ENCODE measurements at places on chromosomes 5 and 9.

- no peak for DNase-seq
Measured at GRCh38 chr5:160310552-160311295, 1.6 kb downstream of the CCNJL start.

DNA sequence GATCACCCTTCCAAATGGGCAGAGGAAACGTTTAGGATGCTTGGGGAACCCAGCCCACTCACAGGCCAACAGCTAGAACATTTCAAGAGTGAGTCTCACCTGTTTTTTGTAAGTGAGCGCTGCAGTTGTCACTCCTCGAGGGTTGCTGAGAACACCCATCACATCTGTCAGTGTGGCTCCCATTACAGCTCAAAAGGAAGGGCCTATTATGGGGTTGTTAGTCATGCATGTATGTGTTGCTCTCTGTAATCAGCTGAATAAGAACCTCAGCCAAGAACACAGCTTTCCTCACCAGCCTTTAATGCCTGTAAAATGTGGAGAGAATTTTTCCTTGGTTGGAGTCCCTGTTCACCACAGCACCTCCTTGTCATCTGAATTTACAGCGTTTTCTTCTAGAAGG lies 196.3 kb upstream of the KLF4 start:
- no peak for DNase-seq

GRCh38 chr5:67644221-67644920 lies 447.8 kb upstream of the CD180 start:
- no peak for DNase-seq

GRCh38 chr5:138606378-138607064 lies 31.3 kb upstream of the HSPA9 start:
- no peak for DNase-seq

- DNase-seq, result no peak
Measured at GRCh38 chr5:54610197-54610944, 92.8 kb downstream of the SNX18 start.

- no peak for DNase-seq
Measured at GRCh38 chr5:180467028-180467975, 26.9 kb upstream of the CNOT6 start.

DNA sequence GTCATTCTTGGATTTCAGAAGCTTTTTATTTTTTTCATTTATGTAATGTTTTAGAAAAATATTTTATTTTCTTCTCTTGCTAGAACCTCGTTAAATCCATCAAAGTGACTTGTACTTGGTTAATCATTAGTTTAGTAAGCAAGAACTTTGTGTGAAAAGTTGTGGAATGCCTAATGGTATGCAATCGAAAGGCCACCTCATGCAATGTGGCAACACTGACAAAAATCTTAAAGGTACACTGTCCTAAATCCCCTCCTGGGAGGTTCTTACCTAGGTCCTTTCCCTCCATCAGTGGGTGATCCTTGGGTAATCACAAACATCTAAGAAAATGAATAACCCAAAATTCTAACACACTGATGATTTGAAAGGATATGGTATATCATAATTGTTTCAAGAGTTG lies 304.2 kb downstream of the DNAH5 start:
- DNase-seq, result no peak

- no peak for DNase-seq
Measured at GRCh38 chr5:77908787-77909186, 132.6 kb upstream of the TBCA start.

DNA sequence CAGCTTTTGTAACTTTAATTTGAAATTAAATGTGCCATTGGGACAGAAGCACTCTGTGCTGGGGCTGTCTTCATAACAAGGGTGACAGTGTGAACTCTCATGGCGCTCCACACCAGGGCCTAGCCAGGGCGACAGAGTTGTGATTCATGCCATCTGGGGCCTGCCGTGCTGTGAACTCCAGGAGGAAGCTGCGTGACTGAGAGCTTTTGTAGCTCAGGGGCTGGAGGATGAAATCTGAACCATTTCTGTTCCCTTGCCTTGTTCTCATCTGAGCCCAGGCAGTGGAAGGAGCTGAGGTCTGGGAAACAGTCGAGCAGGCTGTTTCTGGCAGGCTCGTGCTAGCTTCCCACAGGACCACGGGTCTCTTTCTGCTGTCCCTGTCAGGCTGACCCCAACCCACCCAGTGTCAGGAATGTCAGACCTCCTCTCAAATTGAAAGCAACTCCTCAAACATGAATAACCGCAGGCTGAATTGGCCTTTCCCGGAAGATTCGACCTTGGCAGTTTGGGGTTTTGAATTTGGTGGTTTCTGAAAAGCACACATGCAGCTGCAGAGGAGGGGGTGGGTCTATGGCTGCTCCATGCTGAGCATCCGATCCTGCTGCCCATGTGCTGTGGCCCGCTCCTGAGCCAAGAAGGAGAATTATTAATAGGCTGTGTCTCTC lies 69.2 kb upstream of the RPS23 start:
- DNase-seq, result peak; percentile 72

- DNase-seq, result no peak
Measured at GRCh38 chr5:150527038-150527437, 19.1 kb downstream of the NDST1 start.

DNA sequence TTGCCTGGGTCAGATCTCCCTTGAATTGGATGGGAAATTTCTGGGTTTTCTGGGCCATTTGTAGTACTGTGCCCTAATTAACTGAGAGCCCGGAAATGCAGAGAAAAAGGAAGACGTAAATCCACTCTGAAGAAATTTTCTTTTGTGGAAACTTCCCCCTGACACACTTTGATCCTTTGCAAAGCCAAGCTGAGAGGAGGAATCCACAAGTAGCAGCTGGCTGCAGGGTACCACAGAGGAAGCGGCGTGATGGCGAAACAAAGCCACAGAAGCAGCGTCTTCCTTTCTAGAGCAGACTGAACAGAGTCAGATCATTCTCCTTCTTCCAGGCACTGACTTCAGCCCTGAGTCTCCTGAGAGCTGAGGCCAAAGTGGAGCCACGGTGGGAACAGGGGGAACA lies 47.1 kb upstream of the ZNF354A start:
- no peak for DNase-seq

DNA sequence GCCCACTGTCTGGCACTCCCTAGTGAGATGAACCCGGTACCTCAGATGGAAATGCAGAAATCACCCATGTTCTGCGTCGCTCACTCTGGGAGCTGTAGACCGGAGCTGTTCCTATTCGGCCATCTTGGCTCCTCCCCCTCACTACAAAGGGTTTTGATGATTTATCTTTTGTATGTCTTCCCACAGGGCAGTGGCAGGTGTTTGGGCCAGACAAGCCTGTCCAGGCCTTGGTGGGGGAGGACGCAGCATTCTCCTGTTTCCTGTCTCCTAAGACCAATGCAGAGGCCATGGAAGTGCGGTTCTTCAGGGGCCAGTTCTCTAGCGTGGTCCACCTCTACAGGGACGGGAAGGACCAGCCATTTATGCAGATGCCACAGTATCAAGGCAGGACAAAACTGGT lies 9.4 kb downstream of the BTNL8 start:
- no peak for DNase-seq

DNA sequence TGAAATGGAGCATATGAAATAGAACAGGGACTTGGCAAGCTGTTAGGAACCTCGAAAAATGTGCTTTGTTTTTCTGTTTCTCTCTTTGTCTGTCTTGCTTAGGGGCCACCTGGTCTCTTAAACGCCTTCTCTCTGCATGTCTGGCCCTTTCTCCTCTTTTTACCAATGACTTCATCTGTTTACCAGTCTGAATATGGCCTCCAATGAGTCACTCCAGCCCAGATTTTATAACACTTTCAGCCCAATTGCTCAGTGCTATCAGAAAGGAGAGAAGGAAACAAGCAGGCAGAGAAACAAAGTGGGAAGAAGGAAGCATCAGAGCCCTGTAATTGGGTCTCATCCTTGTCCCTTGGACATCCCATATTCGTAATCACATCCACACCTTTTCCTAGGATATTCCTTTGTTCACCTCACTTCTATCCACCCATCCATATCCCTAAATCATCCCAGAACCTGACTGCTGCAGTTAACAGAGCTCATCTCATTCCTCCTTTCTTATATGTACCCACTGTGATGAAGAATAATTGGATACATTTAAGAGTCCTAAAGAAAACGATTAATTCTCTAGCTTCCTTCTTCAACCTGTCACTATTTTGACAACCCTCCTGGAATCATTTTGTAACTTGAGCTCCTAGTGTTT lies 151.8 kb upstream of the GPR151 start:
- DNase-seq, result no peak

DNA sequence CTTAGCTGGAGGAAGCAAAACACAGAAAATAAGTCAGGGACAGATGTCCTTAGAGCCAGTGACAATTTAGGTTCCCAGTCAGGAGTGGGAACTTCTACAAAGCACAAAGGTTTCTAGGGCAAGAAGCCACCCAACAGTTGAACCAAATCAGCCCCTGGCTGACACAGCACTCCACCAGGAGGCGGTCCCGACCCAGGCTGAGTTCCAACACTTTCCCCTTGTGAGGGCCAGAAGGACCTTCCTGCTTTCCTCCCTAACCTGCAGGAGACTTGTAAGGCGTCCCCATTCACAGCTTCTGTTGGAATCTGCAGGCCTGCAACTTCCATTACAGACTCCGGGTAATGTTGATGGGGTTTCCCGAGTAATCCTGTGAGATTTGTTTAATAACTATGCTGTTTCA lies 416.4 kb upstream of the IRX1 start:
- DNase-seq, result no peak

- no peak for DNase-seq
Measured at GRCh38 chr9:35906923-35907699, 1.1 kb downstream of the HRCT1 start.

- DNase-seq, result no peak
Measured at GRCh38 chr5:13780081-13780480, 164.4 kb downstream of the DNAH5 start.

GRCh38 chr9:76985581-76985980 lies 33.9 kb upstream of the FOXB2 start:
- DNase-seq, result no peak

- no peak for DNase-seq
Measured at GRCh38 chr9:15349892-15350761, 43.1 kb upstream of the TTC39B start.

DNA sequence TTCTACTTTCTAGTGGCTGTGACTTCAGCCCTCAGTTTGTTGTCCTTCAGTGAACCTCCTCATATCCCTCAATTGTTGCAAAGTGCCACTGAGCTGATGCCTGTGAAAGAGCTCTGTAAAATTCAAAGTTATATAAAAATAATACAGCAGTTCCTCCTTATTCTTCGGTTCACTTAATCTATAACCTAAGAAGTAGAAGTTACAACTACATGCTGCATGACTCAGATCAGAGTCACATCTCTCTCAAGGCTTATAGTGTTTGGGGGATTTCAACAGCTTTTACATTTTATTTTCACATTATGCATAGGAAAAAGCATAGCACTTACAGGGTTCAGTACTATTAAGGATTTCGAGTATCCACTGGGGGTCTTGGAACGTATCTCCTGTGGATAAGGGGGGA lies 25.1 kb upstream of the GCNT1 start:
- DNase-seq, result no peak

DNA sequence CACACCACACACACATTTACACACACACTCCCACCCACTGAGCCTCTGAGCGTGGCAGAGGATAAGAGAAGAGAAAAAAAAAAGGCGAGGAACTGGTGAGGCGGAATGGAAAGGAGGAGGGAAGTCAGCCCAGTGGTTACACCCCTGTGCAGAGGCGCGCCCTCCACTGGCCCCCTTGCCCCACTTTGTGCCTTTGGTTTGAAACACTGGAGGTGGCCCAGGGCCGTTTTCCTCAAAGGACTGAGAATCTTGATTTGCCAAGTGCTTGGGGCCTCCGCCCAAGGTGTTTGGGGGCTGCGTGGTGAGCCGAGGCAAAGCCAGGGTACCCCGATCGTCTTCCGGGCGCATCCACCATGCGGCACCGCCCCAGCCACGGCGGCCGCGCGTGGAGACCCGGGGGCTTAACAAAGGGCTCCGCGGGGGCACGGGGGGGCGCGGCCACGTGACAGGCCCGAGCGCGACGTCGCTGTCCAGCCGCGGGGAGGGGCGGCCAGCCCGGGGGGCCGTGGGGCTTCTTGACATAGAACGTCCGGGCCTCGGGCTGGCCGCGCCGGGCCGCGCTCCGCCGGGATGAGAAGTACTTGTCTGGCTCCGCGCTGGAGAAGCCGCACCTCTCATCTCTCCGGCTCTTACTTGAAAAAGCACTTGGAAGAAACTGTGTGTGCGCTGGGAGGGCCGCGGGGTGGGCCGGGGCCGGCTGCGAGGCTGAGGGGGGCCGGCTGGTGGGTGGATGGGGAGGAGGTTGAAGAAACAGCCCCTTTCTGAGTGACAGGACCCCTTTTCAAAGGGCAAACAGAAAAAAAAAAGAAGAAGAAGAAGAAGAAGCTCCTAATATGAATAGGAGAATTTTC lies 21.0 kb downstream of the NR2F1 start:
- no peak for DNase-seq

GRCh38 chr9:87475463-87475862 lies 22.2 kb upstream of the DAPK1 start:
- DNase-seq, result no peak

- DNase-seq, result peak; percentile 25
Measured at GRCh38 chr5:180126716-180127681, 55.4 kb upstream of the RNF130 start.

GRCh38 chr9:17090041-17090440 lies 44.8 kb upstream of the CNTLN start:
- no peak for DNase-seq

Data from amygdala (tissue), 56 donors.